ENCODE measurements at places on chromosomes 3 and 15.
A peak's percentile ranks its signal among the peaks of the same experiment; 100 is the strongest.

DNA sequence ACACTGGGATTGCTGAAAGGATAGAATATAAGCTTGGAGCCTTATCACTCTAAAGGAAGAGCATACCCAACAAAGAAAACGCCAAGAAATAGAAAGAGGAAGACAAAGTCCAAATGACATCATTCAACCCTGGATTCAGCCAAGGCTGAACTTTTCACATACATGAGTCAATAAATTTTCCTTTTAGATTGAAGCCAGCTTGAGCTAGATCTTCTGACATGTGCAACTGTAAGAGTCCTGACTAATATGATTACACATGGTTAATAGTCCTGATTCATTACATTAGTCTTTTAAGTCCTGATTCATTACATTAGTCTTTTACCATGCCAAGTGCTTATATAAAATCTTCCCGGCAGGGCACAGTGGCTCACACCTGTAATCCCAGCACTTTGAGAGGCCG is 13.6 kb upstream of the DENND6A start:
- peak; percentile 96 for DNase-seq

DNA sequence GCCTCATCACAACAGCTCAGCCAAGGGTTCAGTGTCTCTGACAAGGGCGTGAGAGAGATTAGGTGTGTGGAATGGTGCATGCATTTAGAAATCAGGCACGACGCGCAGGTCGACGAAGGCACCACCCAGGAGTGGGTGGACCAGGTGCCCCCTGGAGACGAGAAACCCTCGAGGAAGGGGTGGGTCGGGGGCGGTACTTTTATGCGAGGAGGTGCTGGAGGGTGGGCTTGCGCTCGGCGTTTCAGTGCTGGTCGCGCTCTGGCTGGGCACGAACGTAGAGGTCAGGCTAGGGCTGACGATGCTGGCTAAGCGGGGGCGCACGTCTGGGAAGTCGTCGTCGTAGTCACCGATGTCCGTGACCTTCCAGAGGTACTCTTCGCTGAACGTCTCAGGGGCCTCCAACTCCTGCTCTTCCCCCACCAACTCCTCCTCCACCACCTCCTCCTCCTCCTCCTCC is 393 bp downstream of the ERICH6 start:
- DNase-seq, result peak; percentile 18

DNA sequence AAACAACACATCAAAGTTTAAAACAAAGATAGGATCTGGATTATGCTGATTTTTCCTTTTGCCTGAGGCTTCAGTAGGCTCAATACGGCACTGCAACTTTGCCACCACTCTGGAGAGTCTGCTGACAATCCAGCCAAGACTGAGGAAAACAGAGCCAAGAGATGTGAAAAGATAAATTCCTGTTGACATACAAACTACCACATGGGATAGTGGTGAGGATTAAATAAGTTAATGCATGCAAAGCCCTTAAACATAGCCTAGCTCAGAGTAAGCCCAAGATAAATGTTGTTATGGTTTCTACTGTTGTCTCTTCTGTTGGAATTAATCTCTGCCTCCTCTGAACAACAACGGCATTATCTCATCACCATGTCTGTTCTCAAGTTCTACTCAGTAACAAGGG is 245.9 kb upstream of the LMCD1 start:
- no peak for DNase-seq

- DNase-seq, result no peak
These were observed 3.3 kb upstream of the CCDC174 start for GRCh38 chr3:14647976-14648955.

GRCh38 chr15:62021991-62022600 is 38.2 kb downstream of the VPS13C start:
- DNase-seq, result peak; percentile 8

DNA sequence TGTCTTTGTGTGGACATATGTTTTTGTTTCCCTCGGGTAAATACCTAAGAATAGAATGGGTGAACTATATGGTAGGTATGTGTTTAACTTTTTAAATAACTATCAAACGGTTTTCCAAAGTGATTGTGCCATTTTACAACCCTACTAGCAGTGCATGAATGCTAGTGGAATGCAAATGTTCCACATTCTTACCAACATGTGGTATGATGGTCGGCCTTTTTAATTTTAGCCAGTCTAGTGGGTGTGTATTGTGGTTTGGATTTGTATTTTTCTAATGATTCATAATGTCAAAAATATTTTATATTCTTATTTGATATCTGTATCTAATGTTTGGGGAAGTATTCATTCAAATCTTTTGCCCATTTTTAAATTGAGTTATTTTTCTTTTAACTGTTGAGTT is 68.2 kb upstream of the SMAD3 start:
- DNase-seq, result peak; percentile 80

GRCh38 chr3:112115161-112115739 is 17.8 kb downstream of the GCSAM start:
- DNase-seq, result no peak

DNA sequence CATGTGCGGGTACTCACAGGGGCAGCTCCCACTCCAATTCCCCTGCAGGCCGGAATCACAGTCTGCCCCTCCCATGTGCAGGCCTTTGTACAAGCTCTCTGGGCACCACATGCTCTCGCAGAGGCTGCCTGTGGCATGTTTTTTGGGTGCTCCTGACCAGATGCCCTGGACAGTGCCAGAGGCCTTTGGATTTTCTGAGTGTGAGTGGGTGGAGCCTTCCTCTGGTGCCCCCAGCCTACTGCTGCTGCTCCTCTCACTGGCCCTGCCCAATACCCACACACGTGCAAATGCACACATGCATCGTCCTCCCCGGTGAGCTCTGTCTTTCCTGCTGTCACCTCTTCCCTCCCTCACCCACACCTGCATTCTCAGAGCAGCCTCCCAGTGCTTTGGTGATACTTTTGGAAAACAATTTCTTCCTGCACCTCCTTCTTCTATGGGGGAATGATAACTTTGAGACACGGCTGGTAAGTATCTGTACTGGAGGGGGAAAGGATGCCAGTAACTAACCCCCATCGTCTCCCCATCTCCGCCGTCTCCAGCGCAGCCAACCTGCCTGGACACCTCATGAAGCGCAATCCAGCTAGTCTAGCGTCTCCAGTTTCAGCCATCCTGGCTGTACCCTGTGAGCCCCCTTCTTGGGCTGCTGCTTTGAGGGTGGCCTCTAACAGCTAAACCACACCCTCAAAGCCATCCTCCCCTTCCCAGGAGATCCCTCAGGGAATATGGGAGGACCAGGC is 229.4 kb upstream of the TOPAZ1 start:
- no peak for DNase-seq

DNA sequence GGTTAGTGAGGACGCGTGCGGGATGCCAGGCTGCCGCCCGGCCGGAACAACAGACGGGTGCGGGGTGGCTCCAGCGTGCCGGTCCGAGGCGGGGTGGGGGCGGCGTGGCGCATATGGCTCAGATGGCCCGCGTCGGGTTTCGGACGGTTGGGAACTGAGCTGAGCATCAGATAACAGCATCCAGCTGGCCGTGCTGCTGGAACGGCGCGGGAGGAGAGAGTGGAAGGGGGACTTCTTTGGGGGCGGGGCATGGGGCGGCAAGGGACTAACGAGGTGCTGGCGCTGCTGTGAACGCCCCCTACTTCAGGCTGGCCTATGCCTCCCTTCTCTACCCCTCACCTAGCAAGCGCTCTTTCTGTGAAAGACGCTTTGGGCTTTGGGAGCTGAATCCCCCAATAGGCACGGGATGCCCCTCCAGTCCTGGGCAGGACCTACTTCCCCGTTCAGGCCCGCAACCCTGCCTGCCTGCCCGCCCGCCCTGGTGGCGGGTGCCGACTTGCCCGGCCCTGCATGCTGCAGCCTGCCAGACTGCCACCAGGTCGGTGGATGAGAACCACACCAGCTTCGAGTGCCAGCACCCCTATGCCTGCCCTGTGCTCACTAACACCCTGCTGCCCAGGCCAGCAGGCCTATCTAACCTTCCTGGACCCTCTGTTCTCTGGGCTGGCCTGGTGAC is 542 bp downstream of the INKA1 start:
- no peak for DNase-seq

GRCh38 chr3:162192340-162193029 is 695.9 kb downstream of the OTOL1 start:
- DNase-seq, result no peak

DNA sequence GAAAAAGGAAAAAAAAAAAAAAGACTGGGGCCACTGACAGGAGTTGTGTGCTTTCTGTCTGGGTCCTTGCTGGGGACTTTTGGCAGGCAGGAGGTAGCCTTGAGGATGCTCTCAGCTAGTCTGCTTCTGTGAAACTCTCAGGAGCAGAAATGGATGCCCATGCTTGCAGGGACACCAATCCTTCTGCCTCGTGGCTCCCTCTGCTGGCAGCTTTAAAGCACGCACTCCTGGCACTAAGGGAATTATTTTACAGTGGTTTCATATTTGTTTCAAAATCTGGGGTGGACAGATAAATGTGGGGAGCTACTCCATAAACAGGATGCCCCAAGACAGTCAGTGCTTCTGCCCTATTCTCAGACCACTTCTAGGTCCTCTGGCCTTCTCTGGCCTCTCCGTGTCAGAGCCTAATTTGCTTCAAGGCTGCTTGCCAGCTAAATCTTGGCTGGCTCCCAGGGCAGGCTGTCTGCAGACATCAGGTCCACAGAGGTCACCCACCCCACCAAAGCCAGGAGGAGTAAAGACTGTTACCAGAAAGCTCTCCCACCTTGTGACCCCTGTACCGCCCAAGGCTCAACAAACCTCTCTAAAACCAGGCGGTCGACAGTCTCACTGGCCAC is 17.1 kb downstream of the TRAIP start:
- DNase-seq, result peak; percentile 78

DNA sequence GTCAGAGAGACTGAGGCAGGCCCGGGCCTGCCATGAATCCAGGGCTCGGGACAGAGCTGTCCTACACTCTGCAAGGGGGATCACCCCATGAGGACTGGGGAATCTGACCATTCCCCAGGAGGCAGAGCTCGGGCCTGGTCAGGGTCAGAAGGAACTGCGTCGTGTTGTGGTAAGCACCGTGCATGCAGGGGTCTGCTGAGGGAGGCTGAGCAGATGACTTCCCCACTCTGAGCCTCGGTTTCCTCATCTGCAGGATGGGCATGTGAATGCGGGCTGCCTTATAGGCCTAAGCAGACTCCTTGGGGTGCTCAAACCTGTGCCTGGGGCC is 61.6 kb upstream of the IQSEC1 start:
- DNase-seq, result no peak

GRCh38 chr3:170542704-170543103 is 43.2 kb downstream of the SLC7A14 start:
- DNase-seq, result peak; percentile 39

- DNase-seq, result no peak
These were observed 6.4 kb downstream of the MGLL start for GRCh38 chr3:127815641-127816605.

DNA sequence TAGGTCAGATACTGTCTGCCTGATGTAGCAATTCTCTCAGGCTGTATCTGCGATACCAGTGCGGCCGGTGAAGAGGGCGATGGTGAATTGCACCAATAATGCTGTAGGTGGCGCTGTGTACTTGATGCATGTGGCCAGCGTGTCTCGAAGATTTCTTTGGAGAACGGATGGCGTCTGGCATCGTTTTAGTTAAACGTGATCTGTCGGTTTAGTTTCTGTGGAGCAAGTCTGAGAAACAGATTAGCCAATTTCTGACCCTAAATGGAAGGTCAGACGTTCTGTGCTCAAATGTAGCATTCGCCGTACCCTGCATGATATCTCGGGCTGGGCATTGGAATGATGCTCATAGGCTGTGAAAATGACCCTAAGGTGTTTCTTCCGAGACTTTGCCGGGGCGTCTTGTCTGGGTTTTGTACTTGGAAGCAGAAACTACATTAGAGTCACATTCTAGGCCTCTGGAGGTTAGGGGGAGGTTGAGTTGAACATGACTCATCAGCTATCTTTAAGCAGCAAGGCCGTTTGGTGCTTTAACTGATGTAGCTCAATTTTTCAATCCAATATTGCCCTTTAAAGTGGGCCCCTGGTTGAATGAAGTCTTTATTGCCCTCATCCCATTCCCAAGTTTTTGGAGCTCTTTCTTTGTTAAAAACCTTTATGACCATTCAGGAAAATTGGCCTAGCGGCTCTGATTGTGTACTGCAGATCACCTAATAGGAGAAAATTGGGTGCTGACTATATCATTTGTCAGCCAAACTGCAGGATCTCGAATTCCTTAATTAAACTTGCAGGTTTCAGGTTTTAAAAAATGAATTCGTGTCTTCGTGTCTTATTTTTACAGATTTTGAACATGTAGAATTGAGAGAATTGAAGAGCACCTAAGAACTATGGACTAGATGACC is 80.0 kb downstream of the SQOR start:
- peak; percentile 79 for DNase-seq

DNA sequence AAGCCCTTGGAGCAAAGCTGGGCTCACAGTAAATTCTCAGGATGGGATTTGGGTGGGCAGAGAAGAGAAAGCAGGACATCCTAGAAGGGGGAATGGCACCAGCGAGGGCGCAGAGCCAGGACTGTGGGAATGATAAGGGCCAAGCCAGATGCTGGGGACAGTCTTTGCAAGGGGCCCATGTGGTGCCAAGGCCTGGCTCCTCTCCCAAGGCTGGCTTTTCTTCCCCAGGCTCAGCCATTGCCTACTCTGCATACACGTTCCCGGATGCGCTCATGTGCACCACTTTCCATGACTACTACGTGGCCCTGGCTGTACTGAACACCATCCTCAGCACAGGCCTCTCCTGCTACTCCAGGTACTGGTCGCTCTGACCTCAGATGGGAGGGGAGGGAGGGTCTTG is 24.7 kb upstream of the KIF23 start:
- no peak for DNase-seq

DNA sequence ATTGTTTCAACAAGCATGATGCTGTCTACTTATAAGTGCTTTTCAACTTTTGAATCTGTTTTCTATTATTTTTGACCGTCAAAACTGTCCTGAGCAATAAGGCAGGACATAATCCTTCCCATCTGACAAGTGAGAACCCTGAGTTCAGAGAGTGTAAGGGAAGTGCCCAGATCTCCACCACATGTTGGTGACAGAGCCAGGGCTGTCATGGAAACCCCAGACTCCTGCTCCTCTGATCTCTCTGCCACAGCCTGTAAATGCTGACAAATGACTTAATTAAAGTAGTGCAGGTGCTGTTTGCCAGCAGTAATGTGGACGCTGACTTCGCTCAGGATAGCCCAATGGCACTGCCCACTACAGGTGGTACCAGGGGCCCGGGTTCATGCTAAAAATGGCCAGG is 40.3 kb downstream of the SPSB4 start:
- no peak for DNase-seq

DNA sequence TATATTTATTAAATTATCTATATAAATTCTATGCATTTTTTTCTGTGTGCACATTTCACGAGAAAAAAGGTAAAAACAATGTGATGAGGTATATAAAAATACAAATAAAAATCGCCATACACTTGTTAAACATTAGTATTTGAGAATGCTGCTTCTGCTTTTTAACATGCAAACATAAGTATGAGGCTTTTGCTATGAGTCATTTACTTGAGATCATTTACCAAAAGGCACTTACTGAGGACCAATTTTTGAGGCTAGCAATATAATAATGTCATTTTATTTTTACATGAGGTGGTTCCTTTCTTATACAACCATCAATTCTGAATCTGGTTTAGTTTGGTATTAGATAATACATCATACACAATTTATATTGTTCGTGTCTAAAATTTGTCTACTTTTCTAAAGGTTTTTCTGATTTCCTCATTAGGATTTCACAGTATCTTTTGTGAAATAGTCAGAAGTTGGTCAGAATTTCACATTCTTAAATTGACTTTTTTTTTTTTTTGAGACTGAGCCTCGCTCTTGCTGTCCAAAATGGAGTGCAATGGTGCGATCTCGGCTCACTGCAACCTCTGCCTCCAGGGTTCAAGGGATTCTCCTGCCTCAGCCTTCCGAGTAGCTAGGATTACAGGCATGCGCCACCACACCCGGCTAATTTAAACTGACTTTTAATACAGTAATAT is 25.6 kb downstream of the DCUN1D1 start:
- no peak for DNase-seq

- DNase-seq, result peak; percentile 1
These were observed 166.2 kb upstream of the SEMA6D start for GRCh38 chr15:47551079-47551478.

- DNase-seq, result peak; percentile 56
These were observed 161.3 kb upstream of the SLC2A2 start for GRCh38 chr3:171187706-171188290.
